ENCODE measurements at places on chromosomes 1 and 21.

DNA sequence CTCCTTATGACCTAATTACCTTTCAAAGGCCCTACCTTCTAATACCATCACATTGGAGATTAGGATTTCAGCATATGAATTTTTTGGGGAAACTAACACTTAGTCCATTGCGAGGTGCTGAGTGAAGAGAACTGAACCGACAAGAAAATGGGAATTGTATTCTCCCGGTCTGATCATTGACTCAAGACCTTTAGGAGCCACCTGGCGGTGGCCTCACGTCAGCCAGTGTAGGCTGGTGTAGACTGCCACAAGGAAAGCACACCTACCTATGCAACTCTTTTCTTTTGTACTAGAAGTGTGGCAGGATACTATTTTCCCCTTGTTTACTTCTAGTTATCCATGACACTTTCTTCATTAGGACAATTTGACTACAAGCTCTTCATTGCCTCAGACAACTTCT lies 333.5 kb upstream of the B3GALT2 start:
- DNase-seq: no peak

GRCh38 chr1:39866767-39867166 lies 16.5 kb downstream of the TRIT1 start:
- DNase-seq: no peak

GRCh38 chr21:22278366-22278765 lies 1280.2 kb downstream of the NCAM2 start:
- no peak for DNase-seq

DNA sequence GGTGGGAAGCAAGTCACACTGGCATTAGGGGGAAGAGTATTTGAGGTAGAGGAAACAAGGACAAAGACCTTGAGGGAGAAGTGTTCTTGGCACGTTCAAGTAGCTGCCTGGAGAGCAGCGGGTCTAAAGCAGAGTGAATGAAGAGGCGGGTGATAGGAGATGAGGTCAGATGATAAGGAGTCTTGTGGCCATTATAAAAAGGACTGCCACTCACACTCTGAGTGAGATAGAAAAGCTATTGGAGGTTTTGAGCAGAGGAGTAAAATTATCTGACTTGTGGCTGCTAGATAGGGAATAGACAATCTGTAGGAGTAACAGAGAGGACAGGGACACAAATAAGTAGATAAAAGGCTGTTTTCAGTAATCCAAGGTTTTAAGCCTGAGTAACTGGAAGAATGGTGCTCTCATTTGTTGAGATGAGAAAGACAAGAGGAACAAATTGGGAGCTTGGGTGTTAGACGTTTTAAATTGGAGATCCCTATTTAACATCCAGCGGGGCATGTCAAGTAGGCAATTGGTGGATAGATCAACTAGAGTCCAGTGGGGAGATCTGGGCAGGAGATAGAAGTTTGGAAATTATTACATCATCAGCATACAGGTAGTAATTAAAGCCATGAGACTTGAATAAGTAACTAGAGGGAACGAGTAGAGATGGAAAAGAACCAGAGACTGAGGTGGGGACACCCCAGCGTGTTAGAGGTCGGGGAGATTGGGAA lies 43.7 kb downstream of the HENMT1 start:
- DNase-seq: no peak

GRCh38 chr1:204359474-204360255 lies at the start of gene PLEKHA6:
TSS of gene PLEKHA6 (minus strand) at chr1:204359929. CDS start at chr1:204273727, 86,202 bp downstream.
- DNase-seq: no peak

DNA sequence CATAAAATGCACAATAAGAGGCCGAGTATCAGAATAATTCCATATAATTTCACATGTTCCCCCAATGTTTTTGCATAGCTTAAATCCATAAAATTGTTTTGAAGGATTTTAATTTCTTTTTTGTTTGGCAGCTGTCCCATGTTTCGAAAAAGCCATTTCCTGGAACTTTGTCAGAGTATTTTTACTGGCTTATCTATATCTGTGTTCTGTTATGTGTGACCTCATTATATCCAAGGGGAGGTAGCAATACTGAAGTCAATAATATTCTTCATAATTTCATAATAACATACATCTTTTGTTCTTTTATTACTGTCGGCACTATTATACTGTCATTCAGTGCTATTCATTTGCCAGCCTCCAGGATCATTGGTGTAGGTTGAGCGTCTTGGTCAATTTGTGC lies 9.4 kb upstream of the BACH1 start:
- no peak for DNase-seq

DNA sequence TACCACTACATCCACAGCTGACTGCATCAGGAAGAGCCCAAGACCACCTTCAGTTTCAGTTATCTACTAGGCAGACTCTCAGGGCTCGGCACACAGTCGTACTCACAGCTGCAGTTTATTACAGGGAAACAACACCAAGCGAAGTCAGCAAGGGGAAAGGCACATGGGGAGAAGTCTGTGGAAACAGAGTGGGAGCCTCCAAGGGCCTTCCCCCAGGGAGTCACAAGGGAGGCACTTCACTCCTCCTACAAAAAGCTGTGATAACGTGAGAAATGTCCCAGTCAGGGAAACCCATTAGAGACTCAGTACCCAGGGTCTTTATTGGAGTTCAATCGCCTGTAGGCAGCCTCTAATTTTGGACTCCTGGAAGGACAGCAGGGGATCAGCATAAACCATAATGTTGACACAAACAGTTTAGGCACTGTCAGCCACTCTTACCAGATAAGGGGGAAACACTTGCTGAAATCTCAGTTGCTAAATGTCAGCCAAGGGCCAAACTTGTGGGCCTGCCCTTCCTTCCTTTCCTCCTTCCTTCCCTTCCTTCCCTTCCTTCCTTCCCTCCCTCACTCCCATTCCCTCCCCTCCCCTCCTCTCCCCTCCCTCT lies 444.0 kb downstream of the SMYD3 start:
- no peak for DNase-seq

GRCh38 chr21:44695641-44696040 lies 1.3 kb upstream of the KRTAP10-12 start:
- DNase-seq: no peak

DNA sequence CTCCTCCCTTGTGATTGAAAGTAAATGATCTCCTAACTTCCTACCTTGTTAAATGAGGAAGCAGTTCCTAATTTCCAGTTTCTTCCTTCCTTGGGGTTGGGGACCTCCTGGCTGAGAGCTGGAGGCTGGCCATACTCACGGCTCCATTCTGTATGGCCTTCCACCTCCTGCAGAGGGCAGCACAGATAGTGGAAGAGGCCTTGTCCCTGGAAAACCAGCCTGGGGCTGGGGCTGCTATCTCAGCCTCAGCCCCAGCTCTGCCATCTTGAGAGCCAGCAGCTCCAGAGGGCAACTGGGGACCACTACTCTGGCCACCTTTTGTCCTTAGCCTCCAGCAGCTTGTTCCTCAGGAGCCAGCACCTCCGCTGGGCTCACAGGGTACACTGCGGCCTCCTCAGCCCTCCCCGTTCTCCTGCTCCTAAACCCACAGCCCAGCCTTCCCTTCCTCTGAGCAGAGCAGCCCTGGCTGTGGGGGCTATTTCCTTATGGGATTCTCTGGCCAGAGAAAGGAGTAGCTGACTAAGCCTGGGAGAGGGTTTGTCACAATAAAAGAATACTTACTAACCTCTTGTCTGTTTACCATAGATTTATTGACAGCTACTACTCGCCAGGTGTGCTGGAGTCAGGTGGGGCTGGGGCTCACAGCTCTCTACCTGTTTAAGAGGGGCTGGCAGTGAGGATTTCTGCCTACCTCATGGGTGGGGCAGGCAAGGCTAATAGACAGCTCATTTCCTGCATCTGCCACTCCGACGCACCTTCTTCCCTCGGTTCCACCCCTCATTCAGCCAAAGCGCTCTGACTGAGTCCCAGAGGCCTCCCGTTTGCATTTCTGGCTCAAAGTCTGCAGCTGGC lies 6.3 kb downstream of the TMEM234 start:
- DNase-seq: no peak

GRCh38 chr1:168243636-168244212 lies 17.9 kb downstream of the SFT2D2 start:
- DNase-seq: no peak

- DNase-seq: no peak
Observed at GRCh38 chr1:29875557-29876028, 639.3 kb downstream of the PTPRU start.

DNA sequence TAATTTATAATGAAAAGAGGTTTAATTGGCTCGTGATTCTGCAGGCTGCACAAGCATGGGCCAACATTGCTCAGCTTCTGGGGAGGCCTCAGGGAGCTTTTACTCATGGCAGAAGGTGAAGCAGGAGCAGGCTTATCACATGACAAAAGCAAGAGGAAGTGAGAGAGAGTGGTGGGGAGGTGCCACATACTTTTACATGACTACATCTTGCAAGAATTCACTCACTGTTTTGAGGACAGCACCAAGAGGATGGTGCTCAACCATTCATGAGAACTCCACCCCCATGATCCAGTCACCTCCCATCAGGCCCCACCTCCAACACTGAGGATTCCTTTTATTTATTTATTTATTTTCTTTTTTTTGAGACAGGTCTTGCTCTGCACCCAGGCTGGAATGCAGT lies 5.5 kb upstream of the PLEKHM2 start:
- DNase-seq: no peak

DNA sequence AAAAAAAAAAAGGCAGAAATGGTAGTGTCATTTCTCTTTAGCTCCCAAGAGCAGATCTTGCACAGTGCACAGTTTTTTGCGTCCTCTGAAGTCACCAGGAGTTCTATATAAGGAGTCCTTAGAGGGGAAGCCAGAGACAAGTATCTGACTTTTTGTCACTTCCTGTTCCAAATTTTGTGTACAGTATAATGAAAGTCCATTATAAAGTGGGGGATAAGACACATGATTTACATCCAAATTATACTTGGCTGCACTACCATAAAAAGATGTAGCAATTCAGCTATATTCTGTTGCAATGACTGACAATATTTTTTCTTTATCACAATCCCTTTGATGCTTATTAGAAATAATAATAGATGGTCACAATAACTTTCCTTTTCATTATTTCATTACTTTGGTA lies 1276.9 kb upstream of the ADGRL2 start:
- no peak for DNase-seq

- no peak for DNase-seq
Observed at GRCh38 chr1:17686258-17686657, 68.9 kb upstream of the ACTL8 start.

DNA sequence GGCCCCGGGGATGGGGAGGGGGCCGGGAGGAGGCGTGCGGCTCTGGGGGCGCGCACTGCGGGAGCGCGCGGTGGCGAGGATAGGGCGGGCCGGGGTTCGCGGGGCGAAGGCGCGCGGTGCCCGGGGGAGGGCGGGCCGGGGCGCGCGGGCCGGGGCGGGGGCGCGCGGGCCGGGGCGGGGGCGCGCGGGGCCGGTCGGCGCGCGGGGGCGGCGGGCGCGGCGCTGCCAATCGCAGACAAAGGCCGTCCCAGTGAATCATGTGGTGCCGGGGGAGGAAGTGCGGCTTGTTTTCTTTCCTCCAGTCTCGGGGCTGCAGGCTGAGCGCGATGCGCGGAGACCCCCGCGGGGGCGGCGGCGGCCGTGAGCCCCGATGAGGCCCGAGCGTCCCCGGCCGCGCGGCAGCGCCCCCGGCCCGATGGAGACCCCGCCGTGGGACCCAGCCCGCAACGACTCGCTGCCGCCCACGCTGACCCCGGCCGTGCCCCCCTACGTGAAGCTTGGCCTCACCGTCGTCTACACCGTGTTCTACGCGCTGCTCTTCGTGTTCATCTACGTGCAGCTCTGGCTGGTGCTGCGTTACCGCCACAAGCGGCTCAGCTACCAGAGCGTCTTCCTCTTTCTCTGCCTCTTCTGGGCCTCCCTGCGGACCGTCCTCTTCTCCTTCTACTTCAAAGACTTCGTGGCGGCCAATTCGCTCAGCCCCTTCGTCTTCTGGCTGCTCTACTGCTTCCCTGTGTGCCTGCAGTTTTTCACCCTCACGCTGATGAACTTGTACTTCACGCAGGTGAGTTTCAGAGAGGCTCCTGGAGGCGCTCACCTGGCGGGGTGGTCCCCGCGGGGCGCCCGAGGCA lies at the start of gene GPR137B:
Gene GPR137B, plus strand, starts transcription at position 287 of the 851 bp plus-strand sequence. Its CDS starts 84 bp downstream, at position 371.
- DNase-seq: no peak

- DNase-seq: no peak
Observed at GRCh38 chr1:1600861-1601563, 1.1 kb upstream of the FNDC10 start.

DNA sequence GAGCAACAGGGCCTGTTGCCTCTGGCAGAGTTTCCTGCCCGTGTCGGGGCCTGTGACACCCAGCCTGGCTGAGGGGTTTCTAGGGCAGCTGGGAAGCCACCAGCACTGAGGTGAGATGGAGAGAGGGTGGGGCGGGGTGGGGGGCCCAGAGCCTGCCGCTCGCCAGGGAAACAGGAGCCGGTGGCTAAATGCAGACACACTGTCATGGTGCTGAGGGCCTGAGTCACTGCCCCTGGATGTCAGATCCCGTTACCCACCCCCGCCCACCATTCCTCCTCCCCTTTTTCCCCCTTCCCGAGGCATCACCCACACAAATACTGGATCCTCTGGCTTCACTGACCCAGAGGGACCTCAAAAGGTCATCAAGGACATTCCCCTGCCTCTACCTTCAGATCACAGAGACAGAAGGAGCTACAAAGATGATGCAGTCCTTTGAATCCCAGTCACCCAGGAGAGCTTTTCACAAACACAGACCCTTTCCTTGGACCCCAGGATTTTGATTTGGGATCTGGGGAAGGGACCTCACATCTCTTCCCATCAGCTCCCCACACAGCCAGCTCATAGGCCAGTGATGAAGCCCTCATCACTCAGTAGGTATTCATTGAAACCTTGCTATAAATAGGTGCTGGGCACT lies 1.9 kb upstream of the HSPB7 start:
- DNase-seq: no peak

DNA sequence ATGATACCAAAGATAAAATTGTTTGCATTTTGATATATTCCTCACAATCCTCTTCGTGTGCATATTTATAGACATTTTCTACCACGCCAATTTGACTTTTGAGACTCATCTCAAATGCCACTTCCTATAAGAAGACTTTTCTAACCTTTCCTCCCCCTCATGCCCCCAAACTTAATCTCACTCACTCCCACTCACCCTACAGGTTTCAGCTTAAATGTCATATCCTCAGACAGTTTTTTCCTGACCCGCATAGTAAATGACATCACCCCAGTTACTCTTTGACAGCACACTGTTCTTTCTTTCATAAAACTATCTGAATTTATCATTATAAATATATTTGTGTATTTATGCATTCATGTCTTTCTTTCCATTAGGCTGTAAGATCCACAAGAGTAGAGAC lies 29.6 kb upstream of the RGS8 start:
- DNase-seq: no peak

DNA sequence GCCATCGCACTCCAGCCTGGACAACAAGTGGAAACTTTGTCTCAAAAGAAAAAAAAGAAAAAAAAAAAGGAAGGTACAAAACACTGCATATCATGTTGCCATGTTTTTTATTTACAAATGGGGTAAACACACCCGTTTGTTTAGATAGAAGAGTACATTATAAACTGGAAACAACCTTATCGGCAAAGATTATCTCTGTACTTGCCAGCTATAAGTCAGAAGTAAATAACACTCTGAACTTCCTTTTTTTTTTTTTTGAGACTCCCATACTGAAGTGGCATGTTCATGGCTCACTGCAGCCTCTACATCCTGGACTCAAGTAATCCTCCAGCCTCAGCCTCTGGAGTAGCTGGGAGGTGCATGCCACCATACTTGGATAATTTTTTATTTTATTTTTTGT lies 21.9 kb downstream of the USP48 start:
- DNase-seq: no peak

GRCh38 chr1:149967646-149968045 lies 31.0 kb upstream of the MTMR11 start:
- no peak for DNase-seq

- peak; percentile 96 for DNase-seq
Observed at GRCh38 chr1:213327017-213327667, 276.1 kb downstream of the RPS6KC1 start.

GRCh38 chr1:2200308-2200943 lies 5.9 kb upstream of the FAAP20 start:
- DNase-seq: no peak

Measured in astrocyte of the cerebellum (primary cell).